B cell (primary cell): ENCODE measurements at places on chromosomes 2 and 18.
A peak's percentile ranks its signal among the peaks of the same experiment; 100 is the strongest.

DNA sequence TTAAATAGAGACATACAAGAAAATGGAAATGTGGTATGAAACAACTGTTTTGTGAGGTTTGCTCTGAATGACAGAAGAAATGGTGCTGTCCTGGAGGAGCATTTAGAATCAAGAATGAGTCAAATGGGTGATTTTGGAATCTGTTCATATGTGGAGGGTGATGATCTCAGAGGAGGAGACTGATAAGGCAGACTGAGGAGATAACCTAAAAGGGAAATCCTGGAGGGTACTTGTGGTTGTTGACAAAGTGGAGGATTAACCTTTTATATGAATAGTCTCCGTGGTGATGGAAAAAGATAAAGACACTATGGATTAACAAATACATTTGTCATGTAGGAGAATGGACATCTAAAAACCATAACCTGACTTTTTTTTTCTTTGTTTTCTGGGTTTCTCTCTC is 74.1 kb downstream of the MMADHC start:
- DNase-seq = no peak

DNA sequence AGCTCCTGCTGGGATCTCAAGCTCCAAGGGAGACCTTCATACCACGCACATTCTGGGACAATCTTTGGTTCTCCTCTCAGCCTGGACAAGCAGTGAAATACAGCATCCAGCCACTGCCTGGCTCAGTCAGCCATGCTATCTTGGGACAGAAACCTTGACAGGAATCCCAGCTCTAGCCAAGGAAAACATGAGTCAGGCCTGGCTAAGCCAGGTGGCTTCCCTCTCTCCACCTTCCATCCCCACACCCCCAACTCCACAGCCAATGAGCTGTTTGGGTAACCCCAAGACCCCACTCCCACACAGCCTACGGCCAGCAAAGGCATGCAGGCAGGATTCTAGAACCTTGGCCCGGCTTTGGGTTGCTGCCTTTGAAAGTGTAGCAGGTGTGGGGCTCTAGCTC is 64.9 kb downstream of the MCFD2 start:
- DNase-seq = no peak

DNA sequence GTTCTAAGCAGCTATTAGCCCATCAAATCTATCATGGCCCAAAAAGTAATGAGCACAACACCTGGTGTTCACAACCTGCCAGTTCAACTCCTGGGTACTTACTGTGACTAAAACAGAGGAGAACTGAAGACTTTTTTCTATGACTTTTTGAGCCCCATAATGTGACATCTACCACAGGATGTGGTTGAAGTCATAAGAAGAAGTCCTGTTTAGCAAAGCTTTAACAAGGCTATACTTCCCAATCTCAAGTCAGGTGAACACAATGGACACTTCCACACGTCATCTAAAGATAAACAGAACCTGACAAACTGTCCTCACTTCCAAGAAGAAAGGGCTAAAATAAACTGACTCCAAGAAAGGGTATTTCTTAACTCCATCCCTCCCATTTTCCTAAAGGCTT is 138.8 kb downstream of the ATAD2B start:
- peak; percentile 60 for DNase-seq

GRCh38 chr2:35852-36251 is 10.5 kb downstream of the FAM110C start:
- no peak for DNase-seq

DNA sequence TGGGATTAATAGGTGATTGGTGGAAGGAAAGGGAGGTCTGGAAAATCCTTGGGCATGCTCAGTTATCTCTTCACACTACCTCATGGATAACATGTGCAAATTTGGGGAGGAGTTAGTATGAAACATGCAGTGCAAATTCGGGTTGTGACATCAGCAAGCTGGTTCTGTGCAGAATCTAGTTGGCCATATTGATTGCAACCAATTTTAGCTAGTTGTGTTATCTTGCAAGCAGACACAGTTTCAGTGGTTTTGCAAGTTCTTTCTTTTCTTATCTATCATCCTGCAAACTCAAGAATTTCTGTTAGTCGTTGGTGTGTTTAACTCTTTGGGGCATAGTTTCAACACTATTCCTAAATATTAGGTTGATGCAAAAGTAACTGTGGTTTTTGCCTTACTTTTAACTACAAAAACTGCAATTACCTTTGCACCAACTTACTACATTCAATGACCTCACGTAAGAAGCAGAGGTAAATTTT is 135.4 kb downstream of the PTH2R start:
- no peak for DNase-seq

GRCh38 chr18:26304511-26304910 is 78.3 kb downstream of the TAF4B start:
- DNase-seq = no peak

DNA sequence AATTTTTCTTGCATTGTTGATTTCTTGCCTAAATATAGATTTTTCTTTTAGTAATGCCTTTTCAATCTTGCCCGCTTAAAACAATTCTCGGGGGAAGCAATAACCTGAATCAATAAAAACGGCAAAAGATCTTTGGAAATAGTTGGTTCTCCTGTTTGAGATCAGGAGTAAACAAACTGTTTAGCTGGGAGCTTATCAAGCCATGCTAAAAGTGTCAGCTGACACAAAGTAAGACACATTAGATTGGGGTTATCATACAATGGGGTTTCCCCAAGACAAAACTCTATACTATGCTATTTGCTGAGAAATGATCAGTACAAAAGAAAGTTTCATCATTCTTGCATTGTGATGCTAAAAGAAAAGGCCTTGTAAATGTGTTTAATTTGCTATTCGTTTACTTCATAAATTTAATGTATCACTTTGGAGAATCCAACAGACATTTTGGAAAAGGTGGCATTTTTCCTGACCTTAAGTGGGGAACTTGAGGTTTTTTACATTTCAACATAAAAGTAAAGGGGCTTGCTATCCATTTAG is 46.5 kb downstream of the ATIC start:
- DNase-seq = no peak

DNA sequence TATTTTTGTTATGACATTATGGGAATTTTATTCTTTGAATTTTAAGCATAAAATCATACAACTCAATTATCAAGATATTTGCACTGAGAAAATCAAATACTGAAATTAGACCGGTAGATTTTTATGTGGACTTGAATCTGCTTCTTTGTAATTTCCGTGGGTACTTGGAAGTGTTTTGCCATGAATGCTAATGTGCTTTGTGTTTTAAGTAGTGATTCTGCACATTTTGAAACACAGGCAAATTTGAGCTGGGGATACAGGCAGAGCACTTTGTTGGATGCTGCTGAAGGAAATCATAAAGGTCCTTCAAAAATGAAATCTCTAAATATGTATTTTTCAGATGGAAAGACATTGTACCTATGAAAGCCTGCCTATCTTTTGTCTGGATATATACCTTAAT is 446.3 kb upstream of the POU3F3 start:
- DNase-seq = no peak

DNA sequence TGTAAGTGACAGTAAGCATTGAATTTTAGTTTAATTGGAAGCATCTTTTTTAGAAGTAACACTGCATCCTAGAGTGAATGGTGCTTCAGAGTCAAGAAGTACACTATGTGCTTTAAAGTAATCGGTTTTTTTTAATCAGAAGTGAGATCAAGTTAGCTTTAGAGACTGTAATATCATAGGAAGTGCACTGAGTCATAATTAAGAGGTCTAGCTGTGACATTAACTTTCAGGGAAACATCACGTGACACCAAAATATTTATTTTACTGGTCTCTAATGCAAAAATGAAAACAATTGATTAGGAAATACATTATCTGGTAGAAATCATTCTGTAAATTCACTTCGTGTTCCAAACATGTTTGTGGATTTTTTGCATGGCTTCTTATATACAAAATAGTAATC is 55.3 kb upstream of the KYNU start:
- no peak for DNase-seq

DNA sequence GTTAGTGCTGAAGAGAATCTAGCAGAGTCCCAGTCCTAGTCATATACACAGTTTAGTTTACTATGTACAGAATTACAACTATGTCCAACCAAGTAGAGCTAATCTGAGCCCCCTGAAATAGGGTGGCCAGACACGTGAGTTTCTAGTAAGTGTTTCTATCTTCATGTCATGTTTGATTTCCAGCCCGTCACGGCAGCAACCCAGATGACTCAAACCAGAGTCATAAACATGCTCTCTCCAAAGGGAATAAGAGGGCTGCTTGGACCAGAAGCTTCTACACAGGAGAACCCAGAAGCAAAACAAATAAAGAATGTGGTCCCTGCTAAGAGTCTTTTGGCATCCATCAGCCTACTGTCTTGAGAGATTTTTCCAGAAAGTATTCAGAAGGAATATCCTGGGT is 64.9 kb upstream of the WIPF1 start:
- DNase-seq = no peak

- no peak for DNase-seq
Measured at GRCh38 chr2:75604484-75604883, 42.1 kb upstream of the MRPL19 start.

- peak; percentile 29 for DNase-seq
Measured at GRCh38 chr2:112636605-112637288, 9.0 kb upstream of the SLC20A1 start.

- peak; percentile 41 for DNase-seq
Measured at GRCh38 chr2:108629417-108629816, 89.9 kb upstream of the RANBP2 start.

GRCh38 chr2:47725808-47726207 is 57.1 kb upstream of the MSH6 start:
- no peak for DNase-seq

DNA sequence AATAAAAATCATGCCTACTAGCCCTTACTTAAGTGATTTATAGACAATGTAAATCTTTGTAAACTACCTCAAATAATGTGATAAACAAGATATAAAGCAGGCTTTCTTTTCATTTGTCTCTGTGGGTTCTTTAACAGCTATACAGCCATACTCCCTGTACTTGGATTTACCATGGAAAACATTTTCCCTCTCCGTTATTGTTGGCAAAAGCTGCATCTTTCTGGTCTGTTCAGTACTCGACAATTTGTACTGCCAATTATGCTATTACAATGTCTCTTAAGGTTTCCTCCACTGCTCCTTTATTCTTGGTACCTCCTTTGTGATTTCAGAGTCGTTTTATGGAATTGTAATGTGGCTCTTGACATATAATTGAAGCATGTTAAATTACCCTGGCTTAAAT is 426.3 kb upstream of the PKDCC start:
- no peak for DNase-seq

DNA sequence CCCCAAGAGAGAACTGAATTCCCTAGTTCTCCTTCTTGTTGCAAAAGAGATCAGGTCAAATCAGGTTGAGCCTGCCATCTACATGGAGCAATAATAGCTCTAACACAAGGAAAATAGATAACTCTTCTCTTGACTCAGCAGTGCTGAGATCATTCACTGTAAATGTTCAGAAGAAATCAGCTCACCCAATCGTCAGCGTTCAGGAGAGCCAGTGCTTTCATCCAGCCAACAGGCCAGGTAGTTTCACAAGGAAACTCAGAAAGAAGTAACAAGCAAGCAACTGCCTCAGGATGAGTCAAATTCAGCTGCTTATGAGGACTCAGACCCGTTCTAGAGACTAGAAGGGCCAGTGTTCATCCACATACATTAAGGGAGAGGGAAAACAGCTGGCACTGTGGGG is 5.9 kb downstream of the LMAN2L start:
- no peak for DNase-seq

DNA sequence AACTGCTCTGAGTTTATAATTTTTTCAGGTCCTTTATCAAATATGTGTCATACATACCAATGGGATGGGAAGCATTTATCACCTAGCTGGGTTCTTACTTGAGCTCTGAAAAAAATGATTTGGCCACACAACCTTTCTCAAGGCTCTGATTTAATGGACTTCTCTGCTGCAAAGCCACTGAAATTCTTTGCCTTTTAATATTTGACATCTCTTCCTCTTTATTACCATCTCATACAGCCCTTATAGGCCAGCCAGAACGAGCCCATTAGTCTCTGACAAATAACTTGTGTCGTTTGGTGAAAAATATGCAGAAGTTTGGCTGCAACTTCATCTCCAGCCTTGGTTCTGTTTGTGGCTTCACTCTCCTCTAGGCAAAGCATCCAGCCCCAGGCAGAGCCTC is 249.1 kb downstream of the ATAD2B start:
- no peak for DNase-seq

- DNase-seq = no peak
Measured at GRCh38 chr2:201432621-201433393, 18.5 kb downstream of the TRAK2 start.

- DNase-seq = no peak
Measured at GRCh38 chr2:101619191-101619591, 78.3 kb upstream of the MAP4K4 start.

DNA sequence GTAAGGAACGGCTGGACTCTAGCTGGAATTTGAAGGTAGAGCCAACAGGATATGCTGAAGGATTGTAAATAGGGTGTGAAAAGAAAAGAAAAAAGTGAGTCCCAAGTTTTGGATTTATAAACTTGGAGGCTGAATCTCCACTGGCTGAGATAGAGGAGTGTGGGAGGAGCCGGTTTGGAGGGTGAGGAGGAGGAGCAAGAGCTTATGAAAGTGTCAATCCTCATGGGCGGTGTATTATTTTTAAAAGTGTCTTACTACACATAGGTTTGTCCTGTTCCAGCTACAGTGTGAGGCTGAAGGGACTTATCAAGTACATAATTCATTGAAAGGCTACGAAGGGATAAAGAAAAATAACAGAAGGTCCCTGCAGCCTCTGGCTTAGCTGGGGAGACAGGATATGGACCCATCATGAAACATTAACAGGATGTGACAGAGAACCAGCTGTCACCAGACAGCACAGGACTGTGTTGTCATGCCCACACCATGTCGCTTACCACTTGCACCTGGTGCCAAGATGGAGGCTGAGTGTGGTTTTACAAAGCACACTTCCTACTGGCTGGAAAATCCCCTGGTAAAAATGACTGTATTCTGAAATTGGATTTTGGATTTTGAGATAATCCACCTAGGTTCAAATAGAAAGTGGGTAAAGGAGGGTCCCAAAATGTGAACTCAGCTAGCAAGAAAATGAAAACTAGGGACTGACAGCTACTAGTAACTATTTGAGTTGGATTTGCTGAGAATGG is 2.5 kb upstream of the MREG start:
- peak; percentile 77 for DNase-seq

GRCh38 chr2:106572541-106573450 is 85.6 kb downstream of the CD8B2 start:
- no peak for DNase-seq

DNA sequence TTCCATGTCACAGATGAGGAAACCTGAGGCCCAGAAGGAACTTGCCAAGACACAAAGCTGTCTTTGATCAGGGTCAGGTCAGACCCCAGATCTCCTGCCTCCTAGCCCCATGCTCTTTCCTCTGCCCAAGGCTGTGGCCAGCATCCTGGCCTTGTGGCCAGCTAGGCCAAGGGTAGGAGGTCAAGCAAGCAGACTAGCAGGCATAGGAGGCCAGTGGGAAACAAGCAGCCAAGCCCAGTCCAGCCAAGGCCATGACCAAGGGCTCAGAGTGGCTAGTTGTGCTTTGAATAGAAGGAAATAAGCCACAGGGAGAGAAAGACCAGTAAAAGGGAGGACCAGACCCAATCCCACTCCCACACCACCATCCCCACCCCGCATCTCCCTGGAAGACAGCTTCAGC is 30.4 kb downstream of the KCNK3 start:
- no peak for DNase-seq
